ENCODE measurements at places on chromosomes 5 and 9. TPM values are rescaled to one million over a fixed set of nuclear protein-coding genes. Genes with fewer than 3 reads are reported as not detected.

- DNase-seq = no peak
Observed at GRCh38 chr5:36239370-36240293, 2.1 kb downstream of the NADK2 start.

DNA sequence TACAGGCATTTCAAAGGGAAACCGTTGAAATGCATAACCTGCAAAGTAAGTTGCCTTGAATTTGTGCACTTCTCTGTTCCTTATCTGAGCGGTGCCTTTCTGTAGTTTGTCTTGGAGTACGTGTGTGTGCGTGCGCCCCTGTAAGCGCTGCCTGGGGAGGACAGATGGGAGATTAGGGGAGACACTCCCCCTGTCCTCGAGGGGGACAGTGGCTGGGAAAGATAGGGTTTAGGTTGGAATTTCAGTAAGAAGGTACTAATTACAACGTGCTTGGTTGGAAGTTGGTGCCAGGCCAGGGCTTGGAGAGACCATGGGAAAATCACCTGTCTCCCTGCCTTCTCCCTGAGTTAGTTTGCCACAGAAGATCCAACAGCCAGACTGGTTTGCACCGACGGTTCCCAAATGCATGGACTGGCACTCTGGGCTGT, 73.2 kb downstream of the PIK3R1 start:
- DNase-seq = no peak

DNA sequence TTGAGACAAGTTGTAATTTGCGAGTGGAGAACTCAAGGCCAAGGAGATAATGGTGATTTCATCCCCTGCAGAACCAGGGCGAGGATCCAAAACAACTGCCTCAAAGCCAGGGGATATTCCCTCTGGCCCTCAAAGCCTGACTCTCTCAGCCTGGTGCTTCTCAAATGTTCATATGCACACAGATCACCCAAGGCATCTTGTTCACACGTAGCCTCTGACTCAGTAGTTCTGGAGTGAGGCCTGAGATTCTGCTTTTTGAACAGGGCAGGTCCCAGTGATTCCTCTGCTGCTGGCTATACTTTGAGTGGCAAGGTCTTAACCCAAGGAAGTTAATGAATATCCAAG, 30.2 kb upstream of the WWC1 start:
- DNase-seq = no peak

DNA sequence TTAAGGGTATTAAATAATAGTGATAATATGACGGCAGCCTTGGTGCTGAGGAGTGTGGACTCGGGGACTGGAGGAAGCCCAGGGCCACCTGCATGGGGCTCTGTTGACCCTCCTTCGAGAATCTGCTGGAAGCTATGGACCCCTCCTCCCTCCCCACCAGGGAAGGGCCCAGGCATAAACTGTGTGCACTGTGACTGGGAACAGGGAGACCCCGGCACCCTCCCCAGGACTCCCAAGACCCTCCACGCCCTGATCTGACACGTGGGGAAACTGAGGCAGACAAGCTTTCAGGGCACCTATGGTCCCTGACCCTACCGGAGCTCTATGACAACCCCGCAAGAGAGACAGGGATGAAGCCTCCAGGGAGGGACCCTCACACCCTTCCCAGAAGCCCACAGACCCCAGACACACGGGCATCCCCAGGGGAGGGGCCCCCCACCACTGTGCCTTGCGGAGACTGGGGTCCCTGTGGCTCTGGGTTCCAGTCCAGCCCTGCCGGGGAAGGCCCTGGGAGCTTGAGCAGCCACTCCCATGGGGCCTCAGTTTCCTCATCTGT, 6.5 kb upstream of the EGFL7 start:
- no peak for DNase-seq

DNA sequence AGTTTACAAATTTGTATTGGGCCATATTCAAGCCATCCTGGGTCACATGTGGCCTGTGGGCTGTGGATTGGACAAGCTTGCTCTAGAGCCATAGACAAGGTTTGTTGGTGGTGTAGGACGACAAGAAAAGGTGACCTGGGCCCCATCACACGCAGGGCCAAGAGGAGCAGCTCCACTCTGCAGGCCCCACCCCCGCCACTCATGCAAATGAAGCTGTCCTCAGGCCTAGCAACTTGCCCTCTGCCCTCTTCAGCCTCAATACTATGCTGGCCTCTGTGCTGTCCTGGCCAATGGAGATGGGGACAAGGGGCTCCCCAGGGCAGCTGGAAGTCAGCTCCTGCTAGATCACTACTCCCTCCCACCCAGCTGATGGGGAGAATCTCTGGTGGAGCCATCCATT, 55.2 kb upstream of the TMEM252 start:
- no peak for DNase-seq

DNA sequence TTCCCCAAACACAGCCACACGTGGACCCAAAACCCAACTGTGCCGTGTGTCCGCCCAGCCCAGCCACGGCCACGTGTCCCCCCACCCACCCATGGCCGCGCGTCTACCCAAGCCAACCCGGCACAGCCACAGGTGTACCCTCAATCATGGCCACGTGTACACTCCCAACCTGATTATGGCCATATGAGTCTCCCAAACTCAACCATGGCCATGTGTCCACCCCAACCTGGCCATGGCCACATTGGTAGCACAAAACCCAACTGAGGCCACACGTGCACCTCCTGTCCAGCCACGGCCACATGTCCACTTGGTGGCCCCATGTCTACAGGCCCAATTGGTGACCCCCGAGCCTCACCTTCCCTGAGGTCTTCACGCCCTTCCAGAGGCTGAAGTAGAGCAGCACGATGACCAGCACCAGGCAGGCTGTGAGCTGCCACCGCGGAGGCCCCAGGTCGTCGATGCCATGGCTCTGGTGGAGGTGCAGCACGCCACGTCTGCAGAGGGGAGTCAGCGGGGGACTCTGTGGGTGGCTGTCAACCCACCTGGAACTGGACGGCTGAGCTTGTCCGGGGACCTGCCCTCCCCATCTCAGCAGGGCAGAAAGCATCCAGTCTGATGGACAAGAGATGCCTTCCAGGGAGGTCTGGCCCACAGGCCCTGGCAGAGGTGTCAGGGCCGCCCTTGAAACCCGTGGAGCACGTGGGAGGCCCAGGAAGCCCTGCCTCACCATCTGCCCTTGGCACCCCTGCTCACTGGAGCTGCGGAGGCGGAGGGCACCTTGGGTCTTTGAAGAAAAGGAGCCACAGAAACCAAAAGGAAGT, 23.5 kb downstream of the SLC6A3 start:
- DNase-seq = peak; percentile 37

GRCh38 chr9:78620303-78620702, 323.4 kb downstream of the PSAT1 start:
- DNase-seq = no peak

GRCh38 chr9:38235244-38235643, 157.3 kb upstream of the ALDH1B1 start:
- no peak for DNase-seq

DNA sequence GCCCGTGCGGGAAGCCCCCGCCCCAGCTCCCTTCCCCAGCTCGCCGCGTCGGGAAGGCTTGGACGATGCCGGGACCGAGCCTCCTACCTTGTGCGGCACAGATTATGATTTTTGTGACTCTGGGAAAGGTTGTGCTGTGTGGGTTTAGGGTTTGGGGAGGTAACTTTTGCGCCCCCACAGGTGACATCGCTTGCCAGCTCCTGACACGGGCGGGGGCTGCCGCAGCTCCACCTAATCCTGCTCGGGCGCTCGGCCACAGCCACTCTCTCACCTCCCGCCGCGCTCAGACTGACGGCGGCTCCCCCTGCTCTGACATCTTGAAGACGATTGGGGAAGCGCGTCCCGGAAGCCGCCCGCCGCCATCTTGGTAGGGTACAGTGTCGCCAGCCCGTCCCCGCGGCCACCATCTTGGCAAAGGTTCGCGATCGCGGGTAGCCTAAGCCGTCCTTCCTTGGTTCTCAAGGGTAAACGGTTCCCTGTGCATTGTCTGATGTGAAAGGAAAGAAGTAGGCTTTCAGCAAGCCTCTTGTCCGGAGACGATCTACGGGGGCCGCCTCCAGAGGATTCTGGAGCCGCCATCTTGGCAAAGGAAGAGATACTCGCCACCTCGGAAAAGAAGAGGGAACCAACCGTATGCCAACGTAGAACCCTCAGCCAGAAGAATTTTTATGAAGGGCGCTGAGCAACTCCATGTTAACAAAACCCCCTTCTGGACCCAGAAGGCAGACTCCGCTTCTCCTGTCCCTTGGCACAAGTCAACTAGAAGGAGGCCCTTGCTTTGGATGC, 1.8 kb upstream of the NR3C1 start:
- peak; percentile 89 for DNase-seq

- no peak for DNase-seq
Observed at GRCh38 chr9:90097237-90097636, 492.4 kb downstream of the GADD45G start.

DNA sequence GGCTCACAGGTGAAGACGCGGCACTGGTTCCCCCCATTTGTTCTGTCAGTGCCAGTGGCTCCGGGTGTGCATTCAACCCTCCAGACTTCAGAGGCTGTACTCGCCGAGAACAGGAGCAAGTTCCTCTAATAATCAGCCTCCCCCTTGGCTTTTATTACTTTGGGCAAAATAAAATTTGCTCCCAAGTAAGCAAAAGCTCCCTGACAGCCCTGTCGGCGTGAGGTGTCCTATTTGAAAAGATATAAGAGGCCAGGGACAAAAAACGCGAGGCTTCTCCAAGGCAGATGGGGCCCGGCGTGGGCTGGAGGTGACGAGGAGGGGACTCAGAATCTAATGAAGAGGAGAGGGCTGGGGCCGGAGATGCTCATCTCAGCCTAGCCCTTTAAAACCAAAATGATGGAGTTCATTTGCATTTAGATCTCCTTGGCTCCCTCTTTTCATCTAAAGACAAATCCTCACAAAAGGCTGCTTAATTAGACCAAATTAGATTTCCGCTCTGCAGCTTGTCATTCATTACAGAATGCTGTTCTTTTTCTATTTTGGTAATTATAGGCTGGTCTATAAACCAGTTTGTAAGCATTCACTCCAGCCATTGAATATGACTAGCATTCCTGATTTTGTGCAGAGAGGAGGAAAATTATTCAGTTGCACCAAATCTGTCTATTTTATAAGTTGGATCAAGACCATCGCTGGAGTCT, 68.5 kb downstream of the CFAP77 start:
- DNase-seq = no peak

- DNase-seq = no peak
Observed at GRCh38 chr5:78568212-78568611, 80.4 kb downstream of the LHFPL2 start.

- DNase-seq = no peak
Observed at GRCh38 chr9:134469041-134469875, 143.0 kb downstream of the RXRA start.

DNA sequence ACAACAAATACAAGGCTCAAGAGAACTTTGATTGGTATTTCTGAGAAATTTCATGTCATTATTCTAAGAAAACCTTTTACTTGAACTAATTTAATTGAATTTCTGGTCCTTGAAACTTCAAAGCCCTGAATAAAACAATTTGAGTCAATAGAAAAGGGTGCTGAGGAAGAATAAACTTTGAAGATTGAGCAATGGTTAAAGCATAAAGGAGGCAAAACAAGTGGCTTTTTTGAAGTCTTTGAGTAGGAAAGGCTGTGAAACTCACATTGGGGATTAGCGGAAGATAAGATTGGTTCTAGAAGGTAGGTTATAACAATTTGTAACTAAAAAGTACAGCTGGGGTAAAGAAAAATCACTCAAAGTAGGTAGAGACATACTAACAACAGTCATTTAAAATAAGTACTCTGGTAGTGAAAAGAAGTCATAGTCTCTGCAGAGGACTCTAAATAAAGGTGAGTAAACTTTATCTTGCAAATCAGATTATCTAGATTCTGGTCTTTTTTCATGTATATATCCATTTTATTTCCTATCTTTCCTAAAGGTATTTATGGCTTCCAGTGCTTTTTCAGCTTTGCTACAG, 6.4 kb upstream of the PLPP1 start:
- no peak for DNase-seq

DNA sequence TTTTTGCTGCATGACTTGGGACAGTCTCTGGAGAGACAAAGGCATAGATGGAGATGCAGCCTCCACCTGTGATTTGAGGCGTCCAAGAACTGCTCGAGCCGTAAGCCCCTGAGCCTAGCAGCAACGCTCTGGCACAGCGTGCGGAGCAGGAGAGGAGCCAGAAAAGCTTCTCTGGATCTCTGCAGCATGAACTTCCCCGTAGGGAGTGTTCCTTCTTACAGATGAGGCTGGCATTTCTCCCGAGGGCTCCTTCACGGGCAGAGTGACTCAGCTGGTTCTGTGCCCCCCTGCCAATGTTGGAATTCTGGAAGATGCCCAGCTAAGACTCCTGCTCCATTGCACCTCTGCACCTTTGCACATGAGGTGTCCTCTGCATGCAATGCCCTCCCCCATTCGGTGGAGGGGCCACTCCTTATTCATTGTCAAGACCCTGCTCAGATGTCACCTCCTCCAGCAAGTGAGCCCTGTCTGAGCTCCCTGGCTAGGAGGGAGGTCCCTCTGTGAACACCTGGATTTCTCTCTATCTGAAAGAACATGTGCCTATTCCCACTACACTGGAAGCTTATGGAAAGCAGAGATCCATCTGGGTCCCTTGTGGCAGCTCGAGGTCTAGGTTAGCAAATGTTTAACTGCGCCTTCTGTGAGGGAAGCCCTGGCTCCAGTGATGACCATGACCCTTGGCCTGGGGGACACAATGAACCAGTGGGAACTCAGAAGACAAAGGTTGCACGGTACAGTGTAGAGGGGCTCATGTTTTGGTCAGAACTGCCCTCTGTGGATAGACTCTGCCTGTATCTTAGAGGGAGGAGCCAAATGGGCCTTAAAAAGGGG, 39.6 kb downstream of the SH3PXD2B start:
- DNase-seq = peak; percentile 78

- no peak for DNase-seq
Observed at GRCh38 chr5:167063788-167064187, 1227.7 kb upstream of the WWC1 start.

GRCh38 chr9:115891929-115892328, 261.7 kb upstream of the PAPPA start:
- DNase-seq = no peak

Gene GABRA6
- not detected for total RNA-seq

Gene ADGRV1
- total RNA-seq = 0.23 TPM

Gene CYLC2
- total RNA-seq = not detected

Gene TXNDC8
- not detected for total RNA-seq

Gene TMEM215
- not detected for total RNA-seq

Gene ARID3C
- total RNA-seq = not detected

Gene IFNA10
- not detected for total RNA-seq

Measured in psoas muscle (tissue), 8 donors.